Small intestine (tissue), 16 donors: ENCODE measurements at places on chromosomes 2 and 18. TPM values are rescaled to one million over a fixed set of nuclear protein-coding genes. Genes with fewer than 3 reads are reported as not detected.

The CLEC4F gene
- 2.6 TPM for polyA plus RNA-seq

The LDLRAD4 gene
- polyA plus RNA-seq = 7.4 TPM

The PPP1R1C gene
- 0.33 TPM for polyA plus RNA-seq

The SLC39A6 gene
- polyA plus RNA-seq = 12.0 TPM

The IL1RN gene
- polyA plus RNA-seq = 69.8 TPM

The TMEM214 gene
- 50.4 TPM for polyA plus RNA-seq

The IFIH1 gene
- polyA plus RNA-seq = 11.9 TPM

The FIGN gene
- 0.27 TPM for polyA plus RNA-seq

The FARSB gene
- polyA plus RNA-seq = 20.0 TPM

The MTIF2 gene
- 20.0 TPM for polyA plus RNA-seq

The CCDC148 gene
- not detected for polyA plus RNA-seq

The EFEMP1 gene
- polyA plus RNA-seq = 50.1 TPM

The ACTG2 gene
- 108 TPM for polyA plus RNA-seq

The IL36A gene
- not detected for polyA plus RNA-seq

The COLEC12 gene
- 5.4 TPM for polyA plus RNA-seq

The MAL gene
- 0.15 TPM for polyA plus RNA-seq

The PSD4 gene
- polyA plus RNA-seq = 31.8 TPM

The STPG4 gene
- 0.12 TPM for polyA plus RNA-seq

The SCG2 gene
- 4.0 TPM for polyA plus RNA-seq

The FEV gene
- polyA plus RNA-seq = 2.9 TPM

The NEURL3 gene
- 3.0 TPM for polyA plus RNA-seq

The LOXL3 gene
- 0.27 TPM for polyA plus RNA-seq

The RETREG2 gene
- polyA plus RNA-seq = 43.0 TPM

The SLC23A3 gene
- polyA plus RNA-seq = 26.6 TPM

The ZNF892 gene
- not detected for polyA plus RNA-seq

The GPR35 gene
- 139 TPM for polyA plus RNA-seq

The SCN3A gene
- not detected for polyA plus RNA-seq

The VWA3B gene
- not detected for polyA plus RNA-seq

The CFC1 gene
- 1.1 TPM for polyA plus RNA-seq

The RRM2 gene
- 62.9 TPM for polyA plus RNA-seq

The GKN2 gene
- polyA plus RNA-seq = not detected

The SRD5A2 gene
- polyA plus RNA-seq = not detected

The SERPINB4 gene
- polyA plus RNA-seq = not detected

The TRPM8 gene
- polyA plus RNA-seq = 0.18 TPM

The NT5DC4 gene
- 0.04 TPM for polyA plus RNA-seq

The PLCL1 gene
- 0.58 TPM for polyA plus RNA-seq

The OTOS gene
- not detected for polyA plus RNA-seq

The EHBP1 gene
- 11.0 TPM for polyA plus RNA-seq

The IL18RAP gene
- 0.27 TPM for polyA plus RNA-seq

The REG3A gene
- polyA plus RNA-seq = 1.5 TPM

The IL36RN gene
- polyA plus RNA-seq = not detected

The TSPYL6 gene
- polyA plus RNA-seq = not detected

The HJURP gene
- polyA plus RNA-seq = 10.6 TPM

The LIPG gene
- 26.9 TPM for polyA plus RNA-seq

The ADAM23 gene
- polyA plus RNA-seq = 1.6 TPM
